ENCODE measurements at places on chromosomes 12 and 14.

GRCh38 chr12:116881325-116881876 lies at the start of gene HRK:
Gene HRK (minus strand): TSS chr12:116881441. CDS start chr12:116881307, 134 bp downstream.
- DNase-seq = no peak

DNA sequence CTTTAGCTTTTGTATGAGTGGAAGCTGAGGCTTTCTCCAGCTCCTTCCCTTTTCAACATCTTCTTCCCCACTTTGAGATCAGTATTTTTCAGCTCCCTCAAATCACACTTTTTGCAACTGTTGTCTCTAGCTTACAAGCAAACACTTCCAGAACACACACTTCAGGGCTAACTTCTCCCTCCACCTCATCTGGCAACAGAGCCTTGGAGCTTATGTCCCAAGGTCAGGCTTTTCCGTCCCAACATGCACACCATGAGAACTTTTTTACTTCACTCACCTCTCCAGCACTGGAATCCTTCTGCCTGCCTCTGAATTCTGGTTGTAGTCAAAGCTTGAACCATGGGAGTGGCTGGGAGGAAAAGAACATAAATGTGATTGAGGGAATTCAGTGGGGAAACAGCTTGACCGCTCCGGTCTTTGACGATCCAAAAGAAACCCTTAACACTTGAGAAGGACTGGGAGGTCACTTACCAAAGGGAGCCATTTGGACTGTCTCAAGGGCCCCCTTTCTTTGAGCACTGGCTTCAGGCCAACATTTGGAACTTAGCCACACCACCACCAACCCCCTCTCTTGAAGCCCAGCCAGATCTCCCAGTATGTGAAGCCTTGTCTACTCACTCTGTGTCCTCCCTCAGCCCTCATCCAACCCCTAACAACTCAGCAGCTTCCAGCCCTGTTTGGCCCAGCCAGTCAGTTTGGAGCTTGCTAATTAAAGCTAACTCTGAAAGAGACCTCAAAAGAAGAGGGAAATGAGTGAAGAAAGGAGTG lies 3.9 kb upstream of the BLOC1S1 start:
- DNase-seq = no peak

- DNase-seq = no peak
These were observed 479 bp downstream of the GPR135 start for GRCh38 chr14:59464486-59465315.

GRCh38 chr12:30041096-30041495 lies 257.4 kb upstream of the TMTC1 start:
- DNase-seq = no peak

GRCh38 chr12:9973949-9974348 lies 2.7 kb downstream of the CLEC12A start:
- no peak for DNase-seq

DNA sequence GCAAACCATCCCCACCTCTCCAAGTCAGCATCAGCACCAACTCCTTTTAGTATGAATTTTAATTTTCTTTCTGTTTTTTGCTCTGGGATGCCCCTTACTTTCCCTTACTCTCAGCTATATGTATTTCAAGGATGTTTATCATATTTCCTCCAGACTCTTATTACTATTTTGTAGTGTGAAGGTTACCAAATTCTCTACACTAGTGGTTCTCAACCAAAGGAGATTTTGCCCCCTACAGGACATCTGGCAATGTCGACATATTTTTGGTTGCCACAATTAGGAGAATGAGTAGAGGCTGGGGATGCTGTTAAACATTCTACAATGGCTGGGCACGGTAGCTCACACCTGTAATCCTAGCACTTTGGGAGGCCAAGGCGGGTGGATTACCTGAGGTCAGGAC lies 29.1 kb upstream of the SOS2 start:
- peak; percentile 3 for DNase-seq

GRCh38 chr14:46999661-47000060 lies 348.1 kb upstream of the RPL10L start:
- no peak for DNase-seq

DNA sequence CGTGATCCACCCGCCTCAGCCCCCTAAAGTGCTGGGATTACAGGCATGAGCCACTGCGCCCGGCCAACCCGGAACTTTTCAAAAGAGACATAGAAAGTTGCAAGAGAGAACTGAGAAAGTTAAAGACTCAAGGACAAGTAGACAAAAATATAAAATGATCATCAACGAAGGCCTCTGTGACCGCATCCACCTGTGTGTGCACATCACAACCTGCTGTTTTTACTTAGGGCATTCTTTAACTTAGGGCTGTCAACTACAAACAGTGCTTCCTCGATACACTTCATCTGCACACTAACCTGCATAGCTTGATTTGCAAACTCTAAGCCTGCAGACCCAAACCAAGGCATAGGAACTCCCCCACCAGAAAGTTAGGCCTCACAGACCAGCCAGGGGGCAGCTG lies 14.8 kb downstream of the P2RX2 start:
- no peak for DNase-seq

DNA sequence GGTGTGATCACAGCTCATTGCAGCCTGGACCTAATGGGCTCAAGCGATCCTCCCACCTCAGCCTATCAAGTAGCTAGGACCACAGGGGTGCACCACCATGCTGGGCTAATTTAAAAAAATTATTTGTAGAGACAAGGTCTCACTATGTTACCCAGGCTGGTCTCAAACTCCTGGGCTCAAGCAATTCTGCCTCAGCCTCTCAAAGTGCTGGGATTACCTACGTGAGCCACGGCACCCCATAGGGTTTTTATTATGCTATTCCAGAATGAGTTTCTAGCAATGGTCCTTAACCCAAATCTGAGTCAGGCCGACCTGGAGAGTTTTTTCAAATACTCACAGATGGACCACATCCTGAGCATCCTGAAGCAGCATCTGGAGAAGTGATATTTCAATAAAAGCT lies 159.8 kb downstream of the CPNE8 start:
- no peak for DNase-seq

GRCh38 chr14:96962337-96962736 lies 165.2 kb downstream of the VRK1 start:
- no peak for DNase-seq

- no peak for DNase-seq
These were observed 93.4 kb upstream of the EGLN3 start for GRCh38 chr14:34044373-34044637.

DNA sequence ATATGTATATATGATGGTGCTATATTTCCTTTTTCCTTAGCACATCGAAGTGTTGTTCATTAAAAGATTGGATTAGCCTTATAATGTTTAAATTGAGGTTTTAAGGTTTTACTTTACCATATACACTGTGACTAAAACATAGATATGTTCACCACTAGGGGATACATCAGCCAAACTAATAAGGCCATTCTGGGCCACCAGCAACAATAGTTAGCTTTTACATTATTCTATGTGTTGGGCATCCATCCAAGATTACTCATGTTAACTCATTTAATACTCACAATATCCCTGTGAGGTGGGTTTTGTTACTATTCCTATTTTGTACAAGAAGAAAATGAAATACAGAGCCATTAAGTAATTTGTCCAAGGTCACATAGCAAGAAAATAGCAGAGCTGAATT lies 202.6 kb upstream of the AVPR1A start:
- DNase-seq = peak; percentile 54

- DNase-seq = no peak
These were observed 832 bp upstream of the CACNA2D4 start for GRCh38 chr12:1919284-1919683.

DNA sequence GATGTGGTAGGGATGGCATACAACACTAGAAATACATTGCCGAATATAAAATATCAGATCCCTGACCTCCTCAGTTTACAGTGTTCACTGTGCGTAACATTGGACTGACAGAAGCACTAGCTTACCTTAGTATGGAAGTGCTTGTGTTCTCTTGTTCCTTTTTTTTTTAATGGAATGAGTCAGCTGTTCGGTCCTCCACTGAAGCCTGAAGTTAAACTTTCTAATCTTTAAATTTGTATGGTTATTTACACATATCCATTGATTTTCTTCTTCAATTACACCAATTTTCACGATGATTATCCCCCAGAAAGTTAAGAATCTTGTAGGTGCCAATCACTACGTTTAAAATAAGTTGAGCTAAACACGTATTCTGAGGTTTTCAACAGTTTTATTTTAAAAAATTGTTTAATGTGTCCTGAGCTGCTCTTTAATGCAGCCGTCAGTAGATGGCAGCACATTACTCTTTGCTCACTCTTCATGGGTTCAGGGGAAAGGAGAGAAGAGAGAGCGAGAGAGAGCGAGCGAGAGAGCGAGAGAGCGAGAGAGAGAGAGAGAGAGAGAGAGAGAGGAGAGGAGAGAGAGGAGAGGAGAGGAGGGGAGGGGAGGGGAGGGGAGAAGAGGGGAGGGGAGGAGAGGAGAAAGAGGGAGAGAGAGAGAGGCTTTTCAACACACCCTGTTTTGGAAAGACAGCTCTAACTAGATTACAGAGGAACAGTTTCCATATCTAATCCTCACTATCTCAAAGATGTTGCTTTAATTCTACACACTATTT lies 134.7 kb upstream of the SCAF11 start:
- peak; percentile 37 for DNase-seq

DNA sequence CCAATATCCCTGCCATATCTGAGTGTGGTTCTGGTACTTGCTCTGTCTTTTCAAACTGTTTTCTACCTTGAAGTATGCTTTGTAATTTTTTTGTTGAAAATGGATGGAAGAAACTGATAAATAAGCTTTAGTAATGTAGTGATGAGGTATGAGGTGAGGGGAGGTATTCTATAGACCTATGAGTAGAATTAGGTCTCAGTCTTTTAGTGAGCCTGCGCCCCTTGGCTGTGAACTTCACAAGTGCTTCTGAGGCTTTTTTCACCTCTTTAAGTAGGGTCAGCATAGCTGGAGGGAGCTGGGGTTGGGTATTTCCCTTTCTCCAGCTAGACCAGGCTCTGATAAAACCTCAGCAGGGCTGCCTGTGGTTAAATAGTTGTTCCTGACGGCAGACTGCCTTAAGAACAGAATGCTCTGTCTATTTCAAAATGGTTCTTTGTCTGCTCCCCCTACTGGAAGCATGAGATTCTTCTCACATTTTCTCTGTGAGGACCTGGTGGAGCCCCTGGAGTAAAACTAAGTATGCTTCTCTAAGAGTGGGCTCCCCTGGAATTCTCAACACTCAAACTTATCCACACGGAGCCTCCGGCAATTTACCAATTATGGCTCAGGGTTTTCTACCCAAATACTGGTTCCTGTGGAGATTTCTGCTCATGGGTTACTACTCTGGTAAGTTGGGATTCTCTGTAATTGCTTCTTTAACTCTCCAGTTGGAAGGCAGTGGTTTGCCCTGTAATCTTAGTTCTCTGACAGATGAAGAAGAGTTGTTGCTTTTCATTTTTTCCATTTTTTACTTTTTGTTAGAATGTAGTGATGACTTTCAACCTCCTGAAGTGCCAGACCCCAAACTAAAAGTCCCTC lies 13.1 kb downstream of the KRT5 start:
- peak; percentile 1 for DNase-seq

- no peak for DNase-seq
These were observed 173.5 kb downstream of the PLCZ1 start for GRCh38 chr12:18564306-18564705.

GRCh38 chr12:10140001-10140400 lies 10.0 kb upstream of the CLEC7A start:
- peak; percentile 80 for DNase-seq

- DNase-seq = no peak
These were observed 25.6 kb downstream of the RAP1B start for GRCh38 chr12:68636268-68636667.

- no peak for DNase-seq
These were observed 32.6 kb upstream of the NTF3 start for GRCh38 chr12:5399266-5399665.

- no peak for DNase-seq
These were observed 183.5 kb upstream of the PLEKHG7 start for GRCh38 chr12:92519284-92519683.

GRCh38 chr12:110266381-110266960 lies 14.6 kb upstream of the ATP2A2 start:
- DNase-seq = no peak

- no peak for DNase-seq
These were observed 5.0 kb downstream of the SLC39A5 start for GRCh38 chr12:56234746-56235436.

- DNase-seq = no peak
These were observed 158.0 kb downstream of the PIK3C2G start for GRCh38 chr12:18419311-18419710.

- DNase-seq = no peak
These were observed 474 bp downstream of the KCNK10 start for GRCh38 chr14:88322504-88323085.

DNA sequence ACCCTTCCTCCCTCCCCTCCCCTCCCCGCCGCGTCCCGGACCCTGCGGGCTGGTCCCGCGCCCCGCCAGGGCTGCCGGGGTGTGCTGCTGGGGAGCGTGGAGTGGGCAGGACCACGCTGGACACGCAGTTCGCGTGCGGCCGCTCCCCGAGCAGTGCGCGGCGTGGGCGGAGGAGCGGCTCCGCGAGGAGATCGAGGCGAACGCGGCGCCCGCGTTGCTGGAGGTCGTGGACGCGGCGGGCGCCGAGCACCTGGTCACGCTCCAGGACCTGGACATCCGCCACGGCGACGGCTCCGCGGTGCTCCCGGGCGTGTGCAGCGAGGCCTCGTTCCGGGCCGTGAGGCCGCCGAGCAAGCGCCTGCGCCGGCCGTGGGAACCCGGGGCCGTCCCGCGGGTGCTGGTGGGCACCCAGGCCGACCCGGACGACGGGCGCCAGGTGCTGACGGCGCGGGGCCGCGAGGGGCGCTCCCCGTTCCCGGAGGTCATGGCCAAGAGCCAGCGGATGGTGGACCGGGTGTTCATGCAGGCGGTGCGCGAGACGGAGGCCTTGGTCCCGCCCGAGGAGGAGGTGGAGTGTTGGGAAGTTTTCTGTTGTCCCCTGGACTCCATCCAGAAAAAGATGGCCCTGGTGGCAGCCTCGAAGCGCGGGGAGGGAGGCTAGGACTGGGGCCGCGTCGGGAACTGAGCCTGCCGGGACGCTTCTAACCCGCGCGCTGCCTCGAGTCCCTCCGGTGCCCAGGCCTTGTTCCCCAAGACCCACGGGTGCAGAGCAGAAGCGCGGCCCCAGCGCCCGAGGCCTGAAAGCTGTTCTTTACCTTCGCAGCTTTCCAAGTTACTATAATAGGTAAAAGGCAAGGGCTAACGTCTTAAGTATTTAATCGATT lies 54.7 kb upstream of the EIF5 start:
- no peak for DNase-seq

DNA sequence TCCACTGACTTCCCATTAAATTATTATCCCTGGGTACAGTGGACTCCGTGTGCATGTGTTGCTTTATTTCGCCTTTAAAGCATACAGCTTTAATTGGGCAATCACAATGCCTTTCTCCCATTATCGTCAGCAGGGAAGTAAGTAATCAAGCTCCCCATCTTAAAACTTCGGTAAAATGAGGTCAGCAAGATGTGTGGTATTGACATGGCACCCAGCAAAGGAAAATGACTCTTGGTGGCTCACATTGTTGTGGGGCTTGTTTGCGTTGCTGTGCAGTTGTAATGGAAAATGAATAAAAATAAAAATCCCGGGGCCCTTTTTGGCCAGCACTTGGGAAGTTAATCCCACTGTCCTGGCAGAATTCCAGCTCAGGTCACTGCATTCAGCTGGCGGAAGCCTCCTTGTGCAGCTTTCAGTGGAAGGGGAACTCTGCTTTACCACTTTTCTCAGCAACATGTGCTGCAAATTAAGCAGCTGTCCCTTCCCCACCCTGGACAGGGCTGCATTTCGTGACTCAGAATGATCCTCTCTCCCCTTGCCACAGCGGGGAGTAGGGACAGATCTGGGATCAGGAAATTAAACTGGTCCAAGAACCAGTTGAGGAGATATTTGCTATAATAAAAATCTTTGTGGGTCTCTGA lies 13.9 kb upstream of the ATP2A2 start:
- peak; percentile 60 for DNase-seq

GRCh38 chr14:22147716-22148115 lies 441.3 kb downstream of the DAD1 start:
- DNase-seq = no peak

GRCh38 chr12:102876883-102877282 lies 40.2 kb downstream of the PAH start:
- DNase-seq = no peak

GRCh38 chr12:1880153-1880845 lies 38.2 kb downstream of the CACNA2D4 start:
- DNase-seq = no peak
